Kidney tubule cell (primary cell): ENCODE measurements at places on chromosomes 3 and 15.

DNA sequence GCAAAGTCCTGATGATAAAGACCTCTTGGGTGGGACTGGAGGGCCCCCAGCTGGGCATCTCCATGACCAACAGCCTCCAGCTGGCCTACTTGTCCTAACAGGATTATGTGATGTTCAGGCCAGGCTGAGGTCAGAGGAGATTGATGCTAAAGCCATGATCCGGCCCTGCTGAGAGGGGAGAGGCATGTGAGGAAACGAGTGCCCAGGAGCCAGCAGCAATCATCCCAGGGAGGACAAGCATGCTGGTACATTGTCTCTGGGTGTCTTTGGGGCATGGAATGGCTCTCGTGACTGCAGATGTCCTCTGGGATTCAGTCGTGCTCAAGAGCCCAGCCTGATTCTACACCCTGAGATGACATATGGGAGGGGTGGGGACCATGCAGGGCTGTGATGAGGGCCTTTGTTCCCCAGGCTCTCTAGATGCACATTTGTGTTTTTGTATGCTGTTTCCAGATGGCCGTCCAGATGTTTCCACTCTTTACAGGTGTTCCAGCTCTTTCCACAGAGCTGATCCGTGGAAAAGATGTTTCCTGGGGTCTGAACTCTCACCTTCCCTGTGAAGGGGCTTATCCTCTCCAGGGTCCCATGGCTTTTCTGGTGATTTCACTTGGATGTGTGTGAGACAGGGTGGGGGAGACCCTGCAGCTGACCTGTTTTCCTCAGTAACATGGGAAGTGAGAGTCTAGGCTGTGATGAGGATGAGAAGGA, 20.2 kb downstream of the SLC24A1 start:
- DNase-seq = no peak

GRCh38 chr3:60660026-60660425, 591.2 kb downstream of the FHIT start:
- no peak for DNase-seq

DNA sequence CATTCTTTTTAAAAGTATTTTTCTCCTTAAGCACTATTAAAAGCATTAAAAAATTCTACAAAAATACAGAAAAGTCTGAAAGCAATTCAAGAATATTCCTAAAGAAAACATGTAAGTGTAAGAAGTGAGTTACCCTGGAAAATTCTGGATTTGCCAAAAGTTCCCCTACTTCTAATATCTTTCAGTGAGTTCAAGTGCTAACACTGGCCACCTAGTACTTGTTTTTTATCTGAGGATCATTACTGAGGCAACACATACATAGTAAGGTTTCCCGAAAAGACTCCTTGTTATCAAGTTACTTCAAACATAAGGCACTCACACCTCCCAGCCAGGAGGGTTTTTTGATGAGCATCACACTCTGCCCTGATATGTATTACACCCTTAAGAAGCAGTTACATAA, 158.4 kb downstream of the TIGIT start:
- DNase-seq = no peak

GRCh38 chr3:120436523-120437050, 14.2 kb downstream of the FSTL1 start:
- DNase-seq = peak; percentile 37

DNA sequence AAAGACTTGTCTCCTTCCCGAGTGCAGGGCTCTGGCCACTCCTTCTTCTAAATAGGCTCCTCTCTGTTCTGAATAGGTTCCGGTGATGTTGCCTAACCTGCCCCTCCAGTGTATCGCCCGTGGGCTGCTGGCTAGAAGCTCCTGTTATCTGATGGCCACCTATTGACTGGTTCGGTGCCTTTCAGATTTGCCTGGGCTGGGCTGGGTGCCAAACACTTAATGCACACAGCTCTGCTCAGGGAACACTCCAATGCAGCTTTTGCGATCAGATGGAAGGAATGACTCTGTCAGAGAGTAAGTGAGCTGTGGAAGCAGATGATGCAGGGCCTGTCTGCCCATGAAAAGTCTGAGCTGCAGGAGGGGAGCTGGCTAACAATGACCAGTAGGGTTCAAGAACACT, 112.9 kb downstream of the CORO2B start:
- peak; percentile 34 for DNase-seq

DNA sequence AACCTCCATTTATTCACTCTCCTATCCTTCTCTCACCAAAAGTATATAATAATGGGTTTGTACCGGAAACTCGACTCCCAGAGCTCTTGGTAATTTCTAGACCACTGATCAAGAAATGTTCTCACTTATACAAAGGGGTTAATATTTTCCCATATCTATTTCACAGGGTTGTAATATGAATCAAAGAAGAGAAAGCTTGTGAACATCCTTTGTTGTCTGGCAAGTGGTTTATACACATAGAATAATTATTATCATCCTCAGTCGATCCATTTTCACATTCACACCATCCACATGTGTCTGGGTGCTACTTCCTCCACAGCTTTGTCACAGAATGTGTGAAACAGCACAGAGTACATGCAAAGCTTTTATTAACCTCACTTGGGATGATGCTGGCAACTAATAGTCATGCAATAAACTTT, 29.9 kb upstream of the STT3B start:
- no peak for DNase-seq

DNA sequence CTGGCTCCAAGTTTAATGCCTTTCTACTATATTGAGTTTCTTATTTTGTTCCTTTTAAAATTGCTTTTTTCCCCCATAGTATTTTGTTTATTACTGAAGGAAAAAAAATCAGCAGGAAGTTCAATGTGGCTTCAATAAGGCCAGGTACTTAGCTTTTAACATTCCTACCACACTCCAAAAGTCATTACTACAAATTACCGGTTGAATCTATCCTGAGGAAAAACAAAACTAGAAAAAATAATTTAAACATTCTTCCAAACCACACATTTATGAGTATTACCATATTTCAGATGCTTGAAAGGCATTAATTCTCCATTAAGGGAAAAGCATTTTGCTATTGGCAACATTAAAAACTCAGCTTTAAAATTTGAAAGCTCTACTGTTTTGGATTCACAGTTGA, 20.2 kb upstream of the TNFSF10 start:
- no peak for DNase-seq

DNA sequence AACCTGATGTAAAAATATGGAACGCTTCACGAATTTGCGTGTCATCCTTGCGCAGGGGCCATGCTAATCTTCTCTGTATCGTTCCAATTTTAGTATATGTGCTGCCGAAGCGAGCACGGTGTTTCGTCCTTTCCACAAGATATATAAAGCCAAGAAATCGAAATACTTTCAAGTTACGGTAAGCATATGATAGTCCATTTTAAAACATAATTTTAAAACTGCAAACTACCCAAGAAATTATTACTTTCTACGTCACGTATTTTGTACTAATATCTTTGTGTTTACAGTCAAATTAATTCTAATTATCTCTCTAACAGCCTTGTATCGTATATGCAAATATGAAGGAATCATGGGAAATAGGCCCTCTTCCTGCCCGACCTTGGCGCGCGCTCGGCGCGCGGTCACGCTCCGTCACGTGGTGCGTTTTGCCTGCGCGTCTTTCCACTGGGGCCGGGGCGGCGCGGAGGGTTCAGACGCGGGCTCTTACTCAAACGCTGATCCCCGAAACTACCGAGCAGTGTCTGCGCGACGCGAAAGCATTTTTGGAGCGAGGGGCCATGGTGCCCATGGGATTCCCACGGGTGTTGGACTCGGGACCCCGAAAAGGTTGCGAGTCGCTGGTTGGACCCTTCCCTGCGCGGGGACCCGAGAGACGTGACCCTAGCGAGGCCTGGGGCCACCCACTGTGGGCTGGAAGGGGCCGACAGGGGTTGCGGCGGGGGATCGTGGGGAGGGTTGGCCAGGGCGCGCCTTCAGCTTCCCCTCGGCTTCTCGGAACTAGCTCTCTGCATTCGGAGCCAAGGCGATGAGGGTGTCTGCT, at the start of gene RNU6-1:
RNU6-1 (minus strand) TSS at position 117 of the 820 bp plus-strand sequence.
- DNase-seq = peak; percentile 93

DNA sequence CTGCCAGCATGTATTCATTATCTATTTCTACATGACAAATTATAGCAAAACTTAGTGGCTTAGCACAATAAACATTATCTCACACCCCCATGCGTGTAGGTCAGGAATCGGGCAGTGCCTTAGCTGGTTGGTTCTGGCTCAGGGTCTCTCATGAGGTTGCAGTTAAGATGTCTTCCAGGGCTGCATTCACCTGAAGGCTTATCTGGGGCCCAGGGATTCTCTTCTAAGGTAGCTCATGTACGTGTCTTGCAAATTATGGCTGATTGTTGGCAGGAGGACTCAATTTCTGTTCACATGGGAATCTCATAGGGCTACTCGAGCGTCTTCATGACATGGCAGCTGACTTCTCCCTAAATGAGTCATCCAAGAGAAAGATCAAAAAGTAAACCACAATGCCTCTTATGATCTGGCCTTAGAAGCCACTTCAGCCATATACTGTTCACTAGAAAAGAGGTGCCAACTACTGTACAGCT, 42.9 kb upstream of the TSC22D2 start:
- DNase-seq = peak; percentile 70

DNA sequence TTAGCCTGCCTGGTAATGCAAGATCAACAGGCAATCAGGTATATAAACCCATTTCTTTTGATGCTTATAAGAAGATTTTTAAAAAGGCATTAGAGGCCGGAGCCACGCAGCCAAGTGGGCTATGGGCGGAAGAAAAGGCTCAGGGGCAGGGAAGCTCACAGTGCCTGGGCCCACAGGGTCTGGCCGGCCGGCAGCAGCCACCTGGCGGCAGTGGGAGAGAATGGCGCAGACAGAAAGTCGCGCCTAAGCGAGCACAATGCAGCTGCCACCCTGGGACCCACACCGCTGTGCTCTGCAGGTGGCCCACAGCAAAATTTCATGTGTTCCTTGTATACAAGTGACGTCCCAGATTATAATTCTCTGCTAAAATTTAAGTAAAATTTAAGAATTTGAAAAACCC, 448.6 kb upstream of the RASGRP1 start:
- no peak for DNase-seq

GRCh38 chr3:100753846-100754245, 44.6 kb downstream of the TFG start:
- DNase-seq = no peak

DNA sequence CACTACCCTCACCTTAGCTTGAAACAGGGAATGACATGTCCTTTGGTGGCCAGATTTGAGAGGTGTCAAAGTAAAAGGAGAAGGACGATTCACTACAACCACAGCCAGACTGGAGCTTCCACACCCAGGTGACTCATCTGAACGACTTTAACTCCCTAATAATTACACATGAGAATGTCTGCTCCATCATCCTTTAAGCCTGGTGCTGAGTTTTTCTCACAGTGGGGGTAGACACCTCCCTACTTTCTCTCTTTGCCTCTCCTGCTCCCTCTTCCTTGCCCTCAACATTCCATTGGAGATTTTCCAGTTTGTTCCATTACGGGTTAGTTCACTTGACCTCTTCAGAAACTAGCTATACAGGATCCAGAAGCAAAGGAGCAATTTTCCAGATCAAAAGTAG, 154.3 kb upstream of the BHLHE40 start:
- peak; percentile 95 for DNase-seq

DNA sequence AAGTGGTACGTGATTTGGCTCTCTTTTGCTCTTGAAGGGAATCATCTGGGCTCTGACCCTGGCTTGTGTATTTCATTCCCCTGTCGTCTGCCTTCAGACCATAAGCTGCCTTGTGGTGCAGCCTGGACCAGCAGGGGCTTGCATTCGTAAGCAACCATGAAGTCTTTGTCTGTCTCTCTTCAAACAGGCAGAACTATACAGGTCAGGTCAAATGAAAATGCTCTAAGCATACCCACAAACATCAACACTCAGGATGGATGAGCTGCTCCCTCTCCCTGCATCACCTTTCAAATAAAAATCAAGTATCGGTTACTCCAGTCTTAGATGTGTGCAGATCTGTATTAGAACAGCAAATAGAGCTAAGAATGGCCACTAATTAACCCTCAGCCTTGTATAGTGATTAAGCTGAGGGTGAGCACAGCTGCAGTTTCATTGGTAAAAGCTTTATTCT, 268.6 kb upstream of the UBE2E1 start:
- no peak for DNase-seq

- DNase-seq = peak; percentile 72
Observed at GRCh38 chr3:67109651-67110204, 111.6 kb downstream of the KBTBD8 start.

DNA sequence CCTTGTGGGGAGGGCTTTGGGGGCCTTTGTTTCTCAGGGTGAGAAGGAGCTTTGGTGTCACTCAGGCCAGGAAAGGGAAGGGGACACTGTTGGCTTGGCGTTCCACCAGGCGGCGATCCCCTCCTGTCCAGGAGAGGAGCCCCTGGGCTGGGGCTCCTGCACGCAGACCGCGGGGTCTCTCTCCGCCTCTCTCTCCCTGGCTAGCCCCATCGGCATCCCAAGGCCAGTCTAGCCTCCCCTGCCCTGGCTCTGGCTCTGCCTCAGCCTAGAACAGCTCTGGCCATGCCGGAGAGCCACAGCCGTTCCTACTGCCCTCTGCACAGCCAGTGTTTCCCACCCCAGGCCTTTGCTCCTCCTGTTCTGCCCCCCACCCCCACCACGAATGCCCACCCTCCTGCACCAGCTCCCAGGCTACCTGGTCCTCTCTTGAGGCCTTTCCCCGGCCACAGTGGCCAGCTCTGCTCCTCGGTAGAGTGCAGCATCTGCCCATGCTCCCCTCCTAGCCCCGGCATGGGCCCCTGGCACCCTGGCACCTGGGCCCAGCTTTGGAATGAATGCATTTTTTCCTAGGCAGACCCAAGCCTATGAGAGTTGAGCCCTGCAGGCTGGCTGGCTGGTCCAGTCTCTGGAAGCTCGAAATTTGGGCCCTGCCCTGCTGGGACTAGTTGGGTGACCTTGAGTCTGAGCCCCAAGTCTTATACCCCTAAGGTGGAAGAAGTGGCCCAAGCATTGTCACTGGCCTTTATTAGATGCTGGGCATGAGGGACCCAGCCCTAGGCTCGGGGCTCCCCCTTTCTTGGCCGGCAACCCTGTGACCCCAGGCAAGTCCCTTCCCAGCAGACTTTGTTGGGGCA, 2.4 kb downstream of the PLXNA1 start:
- no peak for DNase-seq

DNA sequence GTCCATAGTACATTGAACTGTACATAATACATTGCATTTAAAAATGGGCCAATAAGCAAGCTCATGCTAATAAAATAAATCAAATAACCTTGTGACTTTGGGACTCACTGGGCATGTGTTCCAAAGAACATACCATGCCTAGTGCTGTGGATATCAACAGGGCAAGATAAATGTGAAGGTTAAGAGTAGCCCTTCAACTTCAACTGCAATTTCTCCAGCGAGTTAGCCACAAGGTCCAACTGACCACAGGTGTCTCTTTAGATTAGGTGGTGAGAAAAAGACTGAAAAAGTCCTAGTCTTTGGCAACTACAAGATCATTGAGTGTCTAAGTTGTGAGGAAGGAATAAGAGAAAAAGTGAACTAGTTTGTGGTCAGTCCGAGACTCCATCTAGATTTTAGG, 78.3 kb upstream of the ATP11B start:
- no peak for DNase-seq

- DNase-seq = no peak
Observed at GRCh38 chr3:21220944-21221343, 530.1 kb downstream of the ZNF385D start.
